ENCODE measurements at places on chromosomes 6 and 20.
A peak's percentile ranks its signal among the peaks of the same experiment; 100 is the strongest.

GRCh38 chr20:36273414-36274180, 32.5 kb upstream of the DLGAP4 start:
- DNase-seq, result no peak

- DNase-seq, result no peak
Observed at GRCh38 chr6:169958510-169958909, 207.1 kb downstream of the ERMARD start.

GRCh38 chr6:64113704-64114103, 478.1 kb downstream of the PHF3 start:
- DNase-seq, result no peak

GRCh38 chr20:58905236-58905635, 52.7 kb downstream of the GNAS start:
- DNase-seq, result no peak

- DNase-seq, result no peak
Observed at GRCh38 chr6:163923658-163924411, 509.3 kb downstream of the QKI start.

DNA sequence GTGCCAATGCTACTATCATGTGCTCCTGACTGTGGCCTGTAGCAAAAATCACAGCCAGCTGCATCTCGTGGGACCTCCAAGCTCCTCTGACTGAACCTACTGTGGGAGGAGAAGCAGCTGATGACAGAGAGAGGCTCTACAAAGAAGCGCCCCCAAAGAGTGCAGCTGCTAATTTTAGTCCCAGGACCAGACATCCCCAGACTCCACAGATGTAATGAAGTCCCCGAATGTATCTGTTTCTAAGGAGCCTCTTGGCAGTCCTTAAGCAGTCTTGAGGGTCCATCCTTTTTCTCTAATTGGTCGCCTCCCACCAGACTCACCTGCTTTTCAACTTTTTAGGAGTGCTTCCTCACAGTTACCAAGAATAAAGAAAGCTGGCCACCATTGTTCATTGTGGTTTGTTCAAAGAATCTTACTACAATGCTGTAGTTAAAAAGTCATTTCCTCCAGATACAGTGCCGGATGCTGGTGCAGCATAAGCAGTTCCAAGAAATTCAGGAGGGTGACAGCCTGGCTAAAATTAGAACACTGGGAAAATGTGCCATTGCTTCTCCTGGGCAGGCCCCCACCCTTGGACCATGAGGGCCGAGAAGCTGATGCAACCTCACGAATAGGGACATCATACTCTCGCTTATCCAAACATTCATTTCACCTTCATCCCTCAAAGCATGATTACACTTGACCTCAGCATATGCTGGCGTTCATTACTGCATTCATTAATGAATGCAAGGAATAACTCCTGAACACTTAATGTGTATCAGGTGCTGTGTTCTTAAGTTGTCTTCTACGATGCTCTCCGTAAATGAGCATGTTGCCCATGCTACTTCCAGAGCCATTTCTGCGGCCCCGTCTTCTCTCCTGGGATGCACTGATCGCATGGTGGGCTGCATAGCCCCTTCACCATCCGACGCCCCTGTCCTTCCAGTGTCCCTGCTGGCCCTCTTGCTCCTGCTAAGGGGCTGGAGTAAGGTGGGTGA, 66.4 kb downstream of the LY86 start:
- no peak for DNase-seq

DNA sequence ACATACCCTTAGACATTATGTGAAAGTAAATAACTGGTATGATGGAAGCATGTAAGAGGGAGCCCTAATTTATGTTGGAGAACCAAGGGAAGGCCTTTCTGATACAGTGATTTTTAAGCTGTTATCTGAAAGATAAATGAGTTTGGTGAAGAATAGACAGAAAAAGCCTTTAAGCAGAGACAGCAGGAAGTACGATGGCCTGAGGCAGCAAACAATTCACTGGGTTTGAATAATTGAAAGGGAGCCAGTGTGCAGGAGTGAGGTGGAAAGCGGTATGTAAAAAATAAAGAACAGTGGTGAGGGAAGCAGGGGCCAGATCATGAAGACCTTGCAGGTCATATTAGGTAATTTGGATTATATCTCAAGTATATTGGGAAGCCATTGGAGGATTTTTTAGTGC, 4.1 kb upstream of the RAB23 start:
- DNase-seq, result no peak

GRCh38 chr20:25984933-25985332, 288.3 kb upstream of the ZNF337 start:
- DNase-seq, result no peak

- DNase-seq, result no peak
Observed at GRCh38 chr6:124479991-124480430, 482.2 kb upstream of the RNF217 start.

- DNase-seq, result no peak
Observed at GRCh38 chr6:116512734-116513133, 1.3 kb downstream of the CALHM5 start.

DNA sequence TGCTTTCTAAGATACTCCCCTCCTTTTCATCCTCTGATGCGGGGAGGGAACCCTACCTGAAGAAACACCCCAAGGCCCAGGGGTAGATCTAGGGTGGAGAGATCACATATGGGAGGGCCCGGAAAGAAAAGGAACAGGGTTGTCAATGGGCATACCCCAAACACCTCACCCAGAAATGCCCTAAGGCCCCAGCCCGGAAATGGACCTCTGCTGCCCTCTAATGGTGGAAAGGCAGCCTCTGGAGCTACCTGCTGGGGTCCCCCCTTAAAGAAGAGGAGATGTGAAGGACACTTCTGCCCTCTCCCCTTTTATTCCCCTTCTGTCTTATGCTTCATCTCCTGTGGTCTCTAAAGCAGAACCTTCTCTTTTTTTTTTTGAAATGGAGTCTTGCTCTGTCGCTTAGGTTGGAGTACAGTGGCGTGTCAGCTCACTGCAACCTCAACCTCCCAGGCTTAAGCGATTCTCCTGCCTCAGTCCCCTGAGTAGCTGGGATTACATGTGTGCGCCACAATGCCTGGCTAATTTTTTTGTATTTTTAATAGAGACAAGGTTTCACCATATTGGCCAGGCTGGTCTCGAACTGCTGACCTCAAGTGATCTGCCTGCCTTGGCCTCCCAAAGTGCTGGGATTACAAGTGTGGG, 458 bp upstream of the ARMC12 start:
- DNase-seq, result peak; percentile 77

GRCh38 chr20:23869520-23869919, 10.0 kb downstream of the CST5 start:
- DNase-seq, result no peak

DNA sequence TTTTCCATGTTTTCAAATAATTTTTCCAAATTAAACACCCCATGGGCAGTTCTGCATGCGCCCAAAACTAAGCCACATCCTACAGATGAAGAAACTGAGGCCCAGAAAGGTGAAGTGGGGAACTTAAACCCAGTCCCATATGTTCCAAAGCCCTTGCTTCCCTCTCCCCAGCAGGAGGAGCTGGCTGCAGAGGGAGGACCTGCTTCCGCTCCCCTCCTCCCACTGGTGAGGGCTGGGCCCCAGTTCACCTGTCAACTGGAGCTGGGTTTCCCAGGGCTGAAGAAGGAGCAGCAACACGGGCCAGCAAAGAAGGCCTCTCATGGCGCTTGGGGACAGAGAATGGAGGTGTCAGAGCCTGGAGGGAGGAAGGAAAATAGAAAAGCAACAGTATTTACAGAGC, 1.4 kb upstream of the RBPJL start:
- no peak for DNase-seq

- DNase-seq, result peak; percentile 13
Observed at GRCh38 chr6:143545976-143546547, 34.5 kb upstream of the FUCA2 start.

DNA sequence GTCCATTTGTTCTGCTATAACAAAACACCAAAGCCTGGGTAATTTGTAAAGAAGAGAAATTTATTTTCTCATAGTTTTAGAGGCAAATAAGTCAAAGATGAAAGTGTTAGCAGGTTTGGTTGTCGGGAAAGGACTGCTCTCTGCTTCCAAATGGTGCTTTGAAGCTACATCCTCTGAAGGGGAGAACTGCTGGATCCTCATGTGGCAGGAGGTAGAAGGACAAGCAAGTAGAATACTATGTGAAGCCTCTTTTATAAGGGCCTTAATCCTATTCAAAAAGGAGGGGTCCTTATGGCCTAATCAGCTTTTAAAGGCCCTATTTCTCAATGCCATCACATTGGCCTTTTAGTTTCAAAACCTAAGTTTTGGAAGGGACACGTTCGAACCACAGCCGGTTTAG, 826.0 kb upstream of the EPHA7 start:
- DNase-seq, result no peak

DNA sequence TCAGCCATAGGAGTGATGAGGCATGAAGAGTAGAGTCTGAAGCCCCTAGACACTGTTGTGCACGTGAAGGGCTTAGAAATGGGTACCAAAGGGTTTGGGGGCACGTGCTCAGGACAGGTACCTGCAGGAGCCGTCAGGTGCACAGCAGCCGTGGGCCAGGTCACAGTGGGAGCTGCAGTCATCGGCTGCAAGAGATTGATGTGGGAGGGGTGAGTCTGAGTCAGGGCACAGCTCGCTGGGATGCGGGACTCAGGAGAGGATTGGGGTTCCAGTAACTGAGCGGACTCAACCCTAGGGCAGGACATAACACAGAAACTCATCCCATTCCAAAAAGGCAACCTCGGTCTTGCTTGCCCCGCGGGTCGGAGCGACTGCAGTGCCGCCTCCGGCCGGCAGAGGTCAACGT, 1.1 kb downstream of the DLK2 start:
- DNase-seq, result no peak

DNA sequence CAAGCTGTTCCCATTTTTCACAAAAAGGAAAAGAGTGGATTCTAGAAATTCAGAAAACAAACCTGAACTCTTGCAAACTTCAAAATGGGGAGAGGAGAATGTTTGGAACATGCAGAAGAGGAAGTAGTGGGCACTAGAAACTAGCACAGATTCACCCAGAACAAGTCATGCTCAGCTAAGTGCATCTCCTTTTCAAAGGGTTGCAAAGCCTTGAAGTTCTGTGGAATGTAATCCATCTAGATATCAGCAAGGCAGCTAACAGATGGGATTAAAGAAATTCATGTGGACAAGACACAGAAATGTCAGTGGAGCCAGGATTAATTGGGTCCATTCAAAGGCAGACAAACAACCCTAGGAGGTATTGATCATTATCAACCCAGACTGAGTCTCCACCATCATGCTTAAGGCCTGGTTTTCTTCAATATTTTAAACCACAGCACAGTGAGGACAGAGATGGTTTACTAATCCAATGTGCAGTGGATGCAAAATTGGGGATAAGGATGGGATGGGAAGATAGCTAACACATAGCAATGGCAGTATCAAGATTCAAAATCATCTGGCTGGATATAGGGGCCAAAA, 31.3 kb downstream of the KCNK5 start:
- no peak for DNase-seq

- no peak for DNase-seq
Observed at GRCh38 chr6:38517005-38517404, 122.7 kb downstream of the BTBD9 start.

DNA sequence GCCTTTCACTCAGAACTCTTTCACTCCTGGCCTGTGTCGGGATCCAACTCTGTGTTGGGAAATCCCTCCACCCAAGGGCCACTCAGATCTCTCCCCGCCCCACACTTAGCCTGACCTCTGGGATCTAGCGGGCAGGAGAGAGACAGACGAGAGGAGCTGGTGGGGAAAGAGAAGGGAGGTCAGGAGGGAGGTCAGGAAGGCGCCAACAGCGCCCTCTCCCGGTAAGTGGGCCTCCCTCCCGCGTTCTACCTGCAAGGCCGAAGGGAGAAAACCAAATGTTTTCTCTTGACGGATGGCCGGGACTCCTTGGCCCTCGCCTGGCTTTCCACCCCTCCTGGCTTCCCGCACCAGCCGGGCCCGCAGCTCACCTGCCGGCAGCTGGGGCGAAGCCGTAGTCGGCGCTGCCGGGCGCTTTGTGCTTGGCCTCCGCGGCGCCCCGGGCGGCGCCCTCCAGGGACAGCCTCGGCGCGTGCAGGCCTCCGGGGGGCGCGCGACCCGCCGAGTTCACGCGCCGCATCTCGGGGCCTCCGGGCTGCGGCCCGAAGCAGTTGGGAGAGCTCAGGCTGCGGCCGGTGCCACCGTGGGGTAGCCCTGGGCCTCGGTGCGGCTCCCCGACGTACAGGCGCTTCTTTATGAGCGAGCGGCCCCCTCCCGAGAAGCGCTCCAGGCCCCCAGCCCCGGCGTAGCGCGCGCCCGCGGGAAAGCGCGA, 38.2 kb downstream of the C6orf132 start:
- DNase-seq, result peak; percentile 68

- no peak for DNase-seq
Observed at GRCh38 chr6:168078943-168079405, at the start of gene FRMD1. TSS of gene FRMD1 (minus strand) at chr6:168079212. CDS start at chr6:168079094, 118 bp downstream.

GRCh38 chr6:160461641-160462040, 113.5 kb downstream of the SLC22A3 start:
- no peak for DNase-seq

DNA sequence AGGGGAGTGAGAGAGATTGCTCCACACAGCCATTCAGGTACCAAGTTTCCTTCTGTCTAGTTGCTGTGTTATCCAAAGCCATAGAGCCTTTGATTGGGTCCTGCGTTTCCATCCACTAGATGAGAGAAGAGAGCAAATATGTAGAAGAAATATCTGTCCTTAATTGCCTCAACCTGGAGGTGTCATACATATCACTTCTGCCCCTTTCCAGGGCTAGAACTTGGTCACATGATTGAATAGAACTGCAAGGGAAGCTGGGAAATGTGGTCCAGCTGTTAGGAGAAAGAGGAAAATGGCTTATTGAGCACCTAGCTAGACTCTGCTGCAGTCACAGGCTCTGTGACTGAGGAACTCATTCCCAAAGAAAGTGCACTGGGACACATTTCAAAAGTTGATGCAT, 115.6 kb upstream of the JAG1 start:
- no peak for DNase-seq

DNA sequence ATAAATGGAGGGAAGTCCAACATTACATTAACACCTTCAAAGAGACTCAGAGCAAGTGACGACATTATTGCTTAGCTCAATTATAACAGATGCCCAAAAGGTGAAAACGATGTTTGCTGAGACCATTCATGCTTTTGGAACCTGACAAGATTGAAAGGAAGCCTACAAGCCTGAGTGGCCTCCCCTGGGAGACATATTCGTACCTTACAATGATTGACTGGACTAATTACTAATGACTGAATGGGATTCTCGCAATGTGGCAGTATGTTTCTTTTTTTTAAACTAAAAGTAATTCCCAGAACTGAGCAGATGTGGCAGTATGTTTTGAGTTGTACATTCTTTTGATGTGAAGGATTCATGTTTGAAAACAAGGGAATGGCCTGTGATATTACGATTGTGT, 49.9 kb downstream of the VEGFA start:
- no peak for DNase-seq

DNA sequence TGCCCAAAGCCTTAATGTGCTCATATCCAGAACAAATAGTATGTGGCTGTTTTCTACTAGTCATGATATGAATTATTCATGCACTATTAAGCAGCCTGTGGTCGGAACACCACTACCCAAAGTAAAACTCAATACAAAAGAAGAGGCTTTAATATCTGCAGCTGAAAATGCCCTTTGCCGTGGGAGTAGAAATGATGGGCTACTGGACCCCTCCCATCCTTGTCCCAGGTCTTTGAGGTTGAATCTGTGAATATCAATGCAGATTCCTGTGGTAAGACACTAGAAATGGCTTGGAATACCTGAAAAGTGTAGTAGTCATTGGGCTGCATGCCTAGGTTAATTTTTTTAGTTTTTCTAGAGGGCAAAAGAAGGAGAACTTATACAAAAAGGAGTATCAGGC, 303.7 kb downstream of the TBC1D7 start:
- no peak for DNase-seq
